ENCODE measurements at places on chromosomes 16 and 17.

GRCh38 chr16:55470533-55471371, 8.2 kb upstream of the MMP2 start:
- no peak for DNase-seq

- DNase-seq = peak; percentile 87
Observed at GRCh38 chr17:31487648-31488263, 96.3 kb downstream of the RAB11FIP4 start.

DNA sequence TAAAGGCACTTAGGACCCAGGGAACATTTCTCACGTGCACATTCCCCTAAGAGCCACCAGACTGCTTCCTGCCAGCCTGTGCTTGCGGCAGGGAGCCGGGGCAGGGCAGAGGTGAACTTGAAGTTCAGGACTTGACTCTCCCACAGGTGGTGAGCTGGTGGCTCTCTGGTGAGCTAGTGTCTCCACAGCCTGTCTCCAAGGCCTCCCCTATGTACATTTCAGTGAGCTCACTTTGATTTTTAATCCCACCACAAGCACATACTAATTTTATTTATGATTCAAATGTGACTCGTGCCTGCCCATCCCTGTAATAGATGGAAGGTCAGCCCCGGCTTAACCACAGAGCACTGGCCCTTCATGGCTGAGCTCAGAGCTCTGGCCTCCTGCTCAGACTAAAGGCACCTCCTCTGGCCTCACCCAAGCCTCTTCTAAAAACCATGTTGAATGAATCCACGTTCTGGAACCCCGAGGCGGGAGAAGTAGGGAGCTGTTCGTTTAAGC, 9.2 kb downstream of the SNN start:
- no peak for DNase-seq

- no peak for DNase-seq
Observed at GRCh38 chr17:17525956-17526355, 29.8 kb upstream of the RASD1 start.

- no peak for DNase-seq
Observed at GRCh38 chr16:78892951-78893733, 707.4 kb downstream of the MAF start.

GRCh38 chr16:83963277-83964119, 4.5 kb upstream of the NECAB2 start:
- no peak for DNase-seq

DNA sequence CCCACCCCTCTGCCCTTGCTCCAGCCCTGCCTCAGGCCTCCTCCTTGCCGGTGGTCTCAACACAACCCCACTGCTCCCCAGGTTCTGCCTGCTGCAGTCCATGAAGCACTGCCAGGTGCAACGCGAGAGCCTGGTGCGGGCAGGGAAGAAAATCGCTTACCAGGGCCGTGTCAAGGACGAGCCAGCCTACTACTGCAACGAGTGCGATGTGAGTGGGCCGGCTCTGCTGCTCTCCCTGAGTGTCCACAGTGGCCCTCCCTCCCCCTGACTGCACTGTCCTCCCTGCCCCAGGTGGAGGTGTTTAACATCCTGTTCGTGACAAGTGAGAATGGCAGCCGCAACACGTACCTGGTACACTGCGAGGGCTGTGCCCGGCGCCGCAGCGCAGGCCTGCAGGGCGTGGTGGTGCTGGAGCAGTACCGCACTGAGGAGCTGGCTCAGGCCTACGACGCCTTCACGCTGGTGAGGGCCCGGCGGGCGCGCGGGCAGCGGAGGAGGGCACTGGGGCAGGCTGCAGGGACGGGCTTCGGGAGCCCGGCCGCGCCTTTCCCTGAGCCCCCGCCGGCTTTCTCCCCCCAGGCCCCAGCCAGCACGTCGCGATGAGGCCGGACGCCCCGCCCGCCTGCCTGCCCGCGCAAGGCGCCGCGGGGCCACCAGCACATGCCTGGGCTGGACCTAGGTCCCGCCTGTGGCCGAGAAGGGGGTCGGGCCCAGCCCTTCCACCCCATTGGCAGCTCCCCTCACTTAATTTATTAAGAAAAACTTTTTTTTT, 1.8 kb upstream of the TMEM88 start:
- no peak for DNase-seq

- no peak for DNase-seq
Observed at GRCh38 chr17:4980644-4981216, 6.7 kb downstream of the CAMTA2 start.

GRCh38 chr16:57739756-57740422, 4.3 kb downstream of the KATNB1 start:
- DNase-seq = no peak

- DNase-seq = peak; percentile 44
Observed at GRCh38 chr17:82273327-82274133, at the start of gene CSNK1D. Gene CSNK1D, minus strand, starts transcription at chr17:82273700. Its CDS starts 319 bp downstream, at chr17:82273381.

GRCh38 chr17:79019632-79020584, 4.1 kb upstream of the C1QTNF1 start:
- DNase-seq = no peak

DNA sequence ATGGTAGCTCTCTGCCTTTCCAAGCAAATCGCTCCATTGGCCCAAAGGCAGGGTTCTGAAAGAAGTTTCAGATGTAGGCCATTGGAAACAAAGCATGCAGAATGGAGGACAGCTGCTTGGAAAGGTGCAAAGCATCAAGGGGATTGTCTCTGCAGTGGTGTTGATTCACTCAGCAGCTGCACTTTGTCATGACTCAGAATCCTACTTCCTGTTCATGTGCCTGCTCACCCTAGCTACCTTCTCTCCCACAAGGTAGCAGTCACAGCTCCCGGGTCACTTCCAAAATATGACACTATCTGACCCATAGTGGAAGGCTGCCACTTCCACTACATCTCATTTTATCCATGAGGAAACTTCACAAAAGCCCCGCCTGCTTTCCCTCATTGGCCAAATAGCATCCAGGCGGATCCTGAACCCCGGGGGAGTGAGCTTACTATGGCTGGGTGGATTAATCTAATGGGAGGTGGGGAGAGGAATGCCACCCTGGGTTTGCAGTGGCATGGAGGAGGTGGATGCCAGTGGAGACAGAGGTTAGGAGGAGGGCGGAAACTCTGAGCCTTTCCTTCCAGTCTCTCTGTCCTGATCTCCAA, 74.7 kb upstream of the NKD1 start:
- no peak for DNase-seq

GRCh38 chr17:80129006-80129565, 17.8 kb downstream of the EIF4A3 start:
- no peak for DNase-seq

GRCh38 chr16:30951750-30952149, 2.9 kb downstream of the ORAI3 start:
- DNase-seq = no peak

GRCh38 chr17:74485841-74486240, 19.4 kb downstream of the CD300A start:
- DNase-seq = no peak

DNA sequence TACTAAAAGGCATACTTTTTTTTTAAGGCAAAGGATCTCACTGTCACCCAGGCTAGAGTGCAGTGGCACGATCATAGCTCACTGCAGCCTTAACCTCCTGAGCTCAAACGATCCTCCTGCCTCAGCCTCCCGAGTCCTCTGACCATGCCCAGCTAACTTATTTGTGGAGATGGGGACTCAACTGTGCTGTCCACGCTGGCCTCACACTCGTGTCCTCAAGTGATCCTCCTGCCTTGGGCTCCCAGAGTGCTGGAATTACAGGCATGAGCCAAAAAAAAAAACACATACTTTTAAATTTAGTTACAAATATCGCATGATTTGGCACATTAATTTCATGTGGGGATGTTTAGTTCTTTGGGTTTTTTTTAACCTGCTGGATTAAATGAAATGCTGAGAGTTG, 207.7 kb upstream of the CHMP6 start:
- DNase-seq = no peak

GRCh38 chr16:82175627-82176026, 5.6 kb upstream of the MPHOSPH6 start:
- no peak for DNase-seq

GRCh38 chr17:77691216-77692085, 267.1 kb upstream of the TNRC6C start:
- no peak for DNase-seq

- no peak for DNase-seq
Observed at GRCh38 chr17:69122065-69122464, 19.6 kb downstream of the ABCA6 start.

DNA sequence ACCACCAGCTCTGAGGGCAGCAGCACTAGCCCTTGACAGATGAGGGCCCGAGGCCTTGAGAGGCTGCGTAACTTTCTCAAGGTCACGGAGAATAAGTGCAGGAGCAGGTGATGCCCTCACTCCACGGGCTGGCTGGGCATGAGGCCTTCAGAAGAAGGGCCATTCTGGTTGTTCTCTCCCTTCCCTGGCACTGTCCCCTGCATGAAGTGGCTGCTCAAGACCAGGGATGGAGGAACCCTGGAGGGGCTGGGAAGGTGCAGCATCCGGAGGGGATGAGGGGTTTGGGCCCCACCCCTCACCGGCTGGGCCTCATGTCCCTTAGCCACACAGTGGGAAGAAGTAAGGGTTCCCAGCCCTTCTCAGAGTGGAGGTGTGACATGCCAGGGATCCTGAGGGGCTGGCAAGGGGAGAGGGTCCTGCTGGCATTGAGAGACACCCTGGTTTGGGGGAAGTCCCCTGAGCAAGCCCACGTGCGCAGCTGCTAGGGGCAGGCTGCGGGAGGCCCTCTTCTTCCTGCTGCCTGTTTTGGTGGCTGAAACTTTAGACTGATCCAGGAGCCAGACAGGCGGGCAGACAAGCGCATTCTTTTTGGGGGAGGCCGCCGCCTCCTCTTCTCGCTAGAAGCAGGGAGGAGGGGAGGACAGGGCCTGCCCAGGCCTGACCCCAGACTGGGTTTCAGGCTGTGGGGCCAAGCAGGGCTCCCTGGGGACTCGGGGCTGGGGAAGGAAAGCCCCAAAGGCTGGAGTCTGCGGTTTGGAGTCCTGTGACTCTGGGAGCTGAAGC, 74.0 kb downstream of the N4BP1 start:
- no peak for DNase-seq

- no peak for DNase-seq
Observed at GRCh38 chr16:83744441-83744981, 63.3 kb upstream of the HSBP1 start.

GRCh38 chr16:90046971-90047713, 27.9 kb upstream of the DBNDD1 start:
- DNase-seq = no peak

GRCh38 chr17:81456798-81457197, 55.8 kb downstream of the ACTG1 start:
- DNase-seq = no peak

GRCh38 chr17:61237275-61237674, 162.4 kb upstream of the TBX2 start:
- no peak for DNase-seq

- DNase-seq = no peak
Observed at GRCh38 chr17:49422714-49423113, 8.0 kb upstream of the PHB1 start.

DNA sequence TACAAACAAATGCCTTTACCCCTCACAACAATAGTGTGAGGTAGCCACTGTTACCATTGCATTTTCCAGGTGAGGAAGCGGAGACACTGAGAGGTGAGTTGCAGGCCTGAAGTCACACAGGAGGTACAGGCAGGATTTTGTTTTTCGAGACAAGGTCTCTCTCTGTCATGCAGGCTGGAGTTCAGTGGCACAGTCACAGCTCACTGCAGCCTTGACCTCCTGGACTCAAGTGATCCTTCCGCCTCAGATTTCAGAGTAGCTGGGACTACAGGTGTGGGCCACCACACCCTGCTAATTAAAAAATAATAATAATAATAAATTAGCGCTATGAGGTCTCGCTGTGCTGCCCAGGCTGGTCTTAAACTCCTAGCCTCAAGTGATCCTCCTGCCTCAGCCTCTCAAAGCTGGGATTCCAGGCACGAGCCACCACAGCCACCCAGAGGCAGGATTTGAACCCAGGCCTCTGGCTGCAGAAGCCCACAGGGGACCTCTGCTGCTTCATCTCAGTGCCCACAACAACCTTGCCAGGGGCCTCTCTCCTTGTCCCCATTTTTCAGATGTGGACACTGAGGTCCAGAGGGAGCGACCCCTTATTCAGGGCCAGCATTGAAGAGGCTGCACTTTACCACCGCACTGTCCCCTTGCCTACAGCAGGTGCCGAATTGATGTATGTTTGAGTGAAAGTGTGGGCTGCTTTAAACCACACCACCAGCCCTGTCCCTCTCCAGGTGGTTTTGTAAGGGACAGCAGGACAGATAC, 16.0 kb upstream of the CIBAR2 start:
- DNase-seq = no peak

DNA sequence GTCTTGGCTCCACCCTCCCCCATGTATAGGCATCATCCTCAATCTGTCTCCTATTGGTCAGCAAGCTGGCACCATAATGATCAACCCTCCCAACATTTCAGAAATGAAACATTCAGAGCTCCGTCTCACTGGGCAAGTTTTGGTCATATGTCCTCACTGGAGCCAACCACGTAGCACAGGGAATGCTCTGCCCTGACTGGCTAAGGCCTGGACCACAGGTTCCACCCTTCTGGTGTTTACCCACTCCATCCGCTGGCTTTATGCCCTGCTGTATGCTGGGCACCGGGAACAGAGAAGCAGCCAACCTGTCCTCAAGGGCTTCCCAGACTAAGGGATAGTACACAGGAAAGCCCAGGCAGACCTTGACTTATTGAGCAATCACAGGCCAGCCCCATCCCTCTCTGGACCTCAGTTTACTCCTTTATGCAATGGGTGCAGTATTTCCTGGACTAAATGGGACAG, 20.5 kb downstream of the MYO15A start:
- DNase-seq = no peak

DNA sequence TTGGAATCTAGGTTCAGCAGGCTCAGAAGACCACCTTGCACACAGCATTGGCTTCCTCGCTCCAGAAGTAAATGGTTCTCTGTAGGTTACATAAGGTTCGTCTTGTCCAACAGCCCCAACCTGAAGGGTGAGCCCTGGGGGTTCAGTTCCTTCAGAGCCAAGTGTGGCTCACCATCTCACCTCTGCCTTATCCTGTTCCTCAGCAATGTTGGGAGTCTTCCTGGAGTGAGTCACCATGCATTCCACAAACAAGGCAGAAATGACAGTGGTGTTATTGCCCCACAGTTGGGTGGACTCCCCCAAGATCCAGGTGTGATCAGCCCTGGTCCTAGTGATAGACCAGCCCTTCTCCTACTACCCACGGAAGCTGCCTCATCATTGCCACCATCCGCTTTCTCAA, 26.8 kb upstream of the SMPD3 start:
- DNase-seq = no peak

DNA sequence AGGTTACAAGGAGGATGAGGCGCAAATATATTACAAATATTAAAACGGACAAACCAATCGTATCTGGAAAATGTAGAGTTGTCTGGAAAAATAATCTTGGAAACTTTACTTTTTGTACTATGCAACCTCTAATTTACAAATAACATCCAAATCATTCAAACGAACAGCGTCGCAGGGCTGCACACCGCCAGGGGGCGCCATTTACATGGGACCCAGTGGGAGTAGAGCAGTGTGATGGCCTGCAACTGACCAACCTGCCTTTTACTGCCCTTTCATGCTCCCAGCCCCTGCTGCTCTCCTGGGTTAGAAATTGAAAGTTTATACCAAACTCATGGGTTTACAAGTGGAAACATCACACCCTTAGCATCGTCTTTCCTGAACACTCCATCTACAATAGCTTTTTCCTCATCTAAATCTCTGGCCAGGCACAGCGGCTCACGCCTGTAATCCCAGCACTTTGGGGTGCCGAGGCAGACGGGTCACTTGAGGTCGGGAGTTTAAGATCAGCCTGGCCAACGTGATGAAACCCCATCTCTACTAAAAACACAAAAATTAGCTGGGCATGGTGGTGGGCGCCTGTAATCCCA, 10.0 kb downstream of the PITPNC1 start:
- DNase-seq = no peak
